ENCODE measurements at places on chromosomes 6 and 20. TPM values are rescaled to one million over a fixed set of nuclear protein-coding genes. Genes with fewer than 3 reads are reported as not detected.

Gene CLIC5
- polyA plus RNA-seq = not detected

Gene APCDD1L
- 0.14 TPM for polyA plus RNA-seq

Gene TNNC2
- polyA plus RNA-seq = not detected

Gene TUBB1
- 0.13 TPM for polyA plus RNA-seq

Gene RAB5IF
- 246 TPM for polyA plus RNA-seq

Gene THBD
- not detected for polyA plus RNA-seq

Gene RPP40
- 45.3 TPM for polyA plus RNA-seq

Gene GABRR1
- not detected for polyA plus RNA-seq

Gene PLA2G7
- polyA plus RNA-seq = not detected

Gene FAM162B
- polyA plus RNA-seq = not detected

Gene EYA4
- polyA plus RNA-seq = not detected

Gene ADGRB3
- polyA plus RNA-seq = not detected

Gene BPIFA1
- polyA plus RNA-seq = not detected

Gene GJA1
- polyA plus RNA-seq = 0.06 TPM

Gene TPD52L1
- not detected for polyA plus RNA-seq

Gene MAS1
- polyA plus RNA-seq = not detected

Gene ULBP1
- not detected for polyA plus RNA-seq

Gene HSPA1L
- polyA plus RNA-seq = 2.5 TPM

Gene SLC25A27
- not detected for polyA plus RNA-seq

Gene RBM12
- 47.1 TPM for polyA plus RNA-seq

Gene DEFB132
- not detected for polyA plus RNA-seq

Gene ARFGEF2
- polyA plus RNA-seq = 11.6 TPM

Gene SUPT3H
- 2.6 TPM for polyA plus RNA-seq

Gene DTD1
- polyA plus RNA-seq = 95.4 TPM

Gene SH3BGRL2
- polyA plus RNA-seq = 0.37 TPM

Gene GNAS-AS1
- polyA plus RNA-seq = 2.1 TPM

Gene ZHX3
- polyA plus RNA-seq = 1.2 TPM

Gene CD40
- 80.2 TPM for polyA plus RNA-seq

Gene ZNF334
- polyA plus RNA-seq = 1.2 TPM

Gene HAO1
- polyA plus RNA-seq = not detected

Gene NCOA7
- 35.4 TPM for polyA plus RNA-seq

Gene RUNX2
- polyA plus RNA-seq = not detected

Gene TTBK1
- not detected for polyA plus RNA-seq

Gene FOXP4
- 2.0 TPM for polyA plus RNA-seq
